ENCODE measurements at places on chromosomes 16 and 17.

GRCh38 chr16:69412287-69412686, 12.1 kb upstream of the CYB5B start:
- H3K4me3 ChIP-seq, result no peak overlapping the region
- peaks cover 3% of the 10 kb centered on the region for H3K36me3 ChIP-seq
- H3K27me3 ChIP-seq, result peaks cover under 1% of the 10 kb centered on the region
- H3K27ac ChIP-seq, result no peak overlapping the region

- H3K4me1 ChIP-seq, result no peaks in the 10 kb centered on the region
- no peak for DNase-seq
- no peaks in the 10 kb centered on the region for H3K36me3 ChIP-seq
- H3K27ac ChIP-seq, result no peak overlapping the region
- no peak overlapping the region for H3K4me3 ChIP-seq
- H3K27me3 ChIP-seq, result peaks cover 61% of the 10 kb centered on the region
Measured at GRCh38 chr16:22751685-22752084, 62.3 kb upstream of the HS3ST2 start.

GRCh38 chr16:82027629-82028064, 7.4 kb upstream of the HSD17B2 start:
- H3K27ac ChIP-seq, result no peak overlapping the region
- H3K36me3 ChIP-seq, result no peaks in the 10 kb centered on the region
- H3K4me3 ChIP-seq, result no peak overlapping the region

- H3K27me3 ChIP-seq, result no peaks in the 10 kb centered on the region
- H3K4me1 ChIP-seq, result no peaks in the 10 kb centered on the region
- DNase-seq, result no peak
Measured at GRCh38 chr17:81063106-81064093, 28.4 kb downstream of the BAIAP2 start.

DNA sequence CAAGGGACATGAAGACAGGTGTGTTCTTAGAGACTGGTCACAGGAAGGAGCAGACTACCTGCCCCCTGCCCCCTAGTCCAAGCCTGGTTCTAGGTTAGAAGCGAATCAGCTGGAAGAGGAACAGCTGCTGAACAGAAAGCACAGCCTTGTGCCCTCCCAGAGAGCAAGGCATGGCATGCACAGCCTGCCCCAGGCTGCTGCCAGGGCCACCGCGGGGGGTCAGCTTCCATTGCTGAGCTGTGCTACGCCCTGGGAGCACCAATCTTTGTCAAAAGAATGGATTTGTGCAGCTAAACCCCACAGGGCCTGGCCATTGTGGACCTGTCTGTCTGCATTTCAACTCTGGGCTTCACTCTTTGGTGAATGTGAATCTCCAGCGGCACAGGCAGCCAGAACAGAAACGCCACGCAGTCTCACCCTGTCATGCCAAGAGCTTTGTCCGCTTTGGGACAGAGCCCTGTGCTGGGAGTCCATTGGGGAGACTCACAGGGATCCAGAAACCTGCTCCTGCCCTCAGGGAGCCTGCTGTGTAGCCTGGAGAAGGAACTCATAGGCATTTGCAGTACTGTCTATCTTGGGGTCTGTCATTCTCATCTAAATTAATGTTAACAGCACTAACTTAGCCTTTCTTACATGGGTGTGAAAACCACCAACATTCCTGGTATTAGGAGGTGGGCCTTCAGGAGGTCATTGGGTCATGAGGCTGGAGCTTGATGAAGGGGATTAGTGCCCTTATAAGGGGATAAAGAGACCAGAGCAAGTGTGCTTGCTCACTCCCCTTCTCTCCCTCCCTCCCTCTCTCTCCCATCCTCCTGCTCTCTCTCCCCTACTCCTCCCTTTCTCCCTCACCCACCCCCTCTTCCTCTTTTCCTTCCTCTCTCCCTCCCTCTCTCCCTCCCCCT, 25.6 kb upstream of the CDRT4 start:
- no peaks in the 10 kb centered on the region for H3K27me3 ChIP-seq
- no peak for DNase-seq
- H3K4me3 ChIP-seq, result no peak overlapping the region
- H3K36me3 ChIP-seq, result peaks cover 8% of the 10 kb centered on the region
- peak overlapping the region; percentile 35 for H3K27ac ChIP-seq

- no peaks in the 10 kb centered on the region for H3K36me3 ChIP-seq
- DNase-seq, result no peak
- H3K27me3 ChIP-seq, result peaks cover 10% of the 10 kb centered on the region
- peaks cover 3% of the 10 kb centered on the region for H3K4me1 ChIP-seq
- no peak overlapping the region for H3K4me3 ChIP-seq
Measured at GRCh38 chr17:59487161-59487873, 78.1 kb upstream of the DHX40 start.

GRCh38 chr17:6435051-6435450, at the start of gene AIPL1:
Gene AIPL1, minus strand, starts transcription at chr17:6435121. Its CDS starts 17 bp downstream, at chr17:6435104.
- H3K4me1 ChIP-seq, result peaks cover 2% of the 10 kb centered on the region
- no peak within 1 kb of the TSS for H3K4me3 ChIP-seq
- peaks cover 35% of the 10 kb centered on the region for H3K27me3 ChIP-seq

- no peak overlapping the region for H3K4me3 ChIP-seq
- no peak for DNase-seq
- peaks cover 33% of the 10 kb centered on the region for H3K4me1 ChIP-seq
Measured at GRCh38 chr17:7441266-7441665, 2.0 kb downstream of the FGF11 start.

- no peak overlapping the region for H3K27ac ChIP-seq
- peaks cover 43% of the 10 kb centered on the region for H3K36me3 ChIP-seq
- H3K4me1 ChIP-seq, result peaks cover 7% of the 10 kb centered on the region
- no peak for DNase-seq
- H3K27me3 ChIP-seq, result no peaks in the 10 kb centered on the region
Measured at GRCh38 chr17:81672954-81673353, 6.4 kb downstream of the CCDC137 start.

- H3K27ac ChIP-seq, result no peak overlapping the region
- H3K36me3 ChIP-seq, result no peaks in the 10 kb centered on the region
- DNase-seq, result peak; percentile 53
- H3K27me3 ChIP-seq, result no peaks in the 10 kb centered on the region
Measured at GRCh38 chr16:31695667-31696066, 168.0 kb downstream of the AHSP start.

- H3K27ac ChIP-seq, result no peak overlapping the region
- no peaks in the 10 kb centered on the region for H3K36me3 ChIP-seq
- peaks cover 8% of the 10 kb centered on the region for H3K4me1 ChIP-seq
- no peak for DNase-seq
- H3K27me3 ChIP-seq, result peaks cover 80% of the 10 kb centered on the region
Measured at GRCh38 chr17:74530831-74531150, 484 bp downstream of the CD300LB start.

DNA sequence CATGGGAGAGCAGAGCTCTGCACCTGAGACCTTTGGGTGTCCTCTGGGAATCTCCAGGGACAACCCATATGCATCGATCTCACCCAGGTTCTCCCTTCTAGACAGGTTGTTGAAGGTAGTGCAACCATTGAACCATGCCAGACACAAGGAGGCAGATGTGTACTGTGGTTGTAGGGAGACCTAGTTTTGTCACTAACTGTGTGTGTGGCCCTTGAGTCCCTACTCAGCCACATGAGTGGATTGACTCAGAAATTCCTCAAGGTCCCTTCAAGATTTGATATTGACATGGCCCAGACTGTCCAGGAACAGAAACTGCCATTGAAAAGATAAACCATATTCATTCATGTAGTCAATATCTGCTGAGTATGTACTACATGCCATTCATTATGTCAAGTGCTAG, 396.4 kb upstream of the CCL2 start:
- H3K4me3 ChIP-seq, result no peak overlapping the region
- H3K36me3 ChIP-seq, result no peaks in the 10 kb centered on the region
- H3K4me1 ChIP-seq, result no peaks in the 10 kb centered on the region
- no peak overlapping the region for H3K27ac ChIP-seq
- no peak for DNase-seq

DNA sequence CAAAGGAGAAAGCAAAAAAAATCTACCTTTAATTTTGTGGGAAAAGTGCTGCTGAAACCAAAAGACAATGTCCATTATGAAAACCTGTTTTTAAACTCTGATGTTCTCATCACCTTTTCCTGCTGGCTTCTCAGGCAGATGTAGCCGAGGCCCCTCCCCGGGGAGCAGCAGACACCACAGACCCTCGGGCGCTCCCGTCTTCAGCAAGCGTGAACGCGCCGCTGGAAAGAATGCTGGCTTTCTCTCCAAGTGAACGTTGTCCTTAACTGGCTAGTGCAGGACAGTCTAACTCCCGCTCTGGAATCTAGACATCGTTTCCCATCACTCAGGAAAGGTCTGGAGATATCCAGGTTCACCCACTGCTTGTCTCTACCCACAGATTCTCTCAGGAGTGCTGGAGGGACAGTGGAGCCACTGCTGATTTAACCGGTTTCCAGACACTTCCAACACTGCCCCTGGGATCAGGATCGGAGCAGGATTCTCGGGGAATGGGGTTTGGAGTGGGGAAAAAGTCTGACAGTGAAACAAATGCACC, 211.2 kb downstream of the RBFOX3 start:
- H3K4me1 ChIP-seq, result peaks cover 13% of the 10 kb centered on the region
- no peak for DNase-seq
- H3K27ac ChIP-seq, result no peak overlapping the region
- peaks cover 79% of the 10 kb centered on the region for H3K27me3 ChIP-seq
- H3K36me3 ChIP-seq, result no peaks in the 10 kb centered on the region

DNA sequence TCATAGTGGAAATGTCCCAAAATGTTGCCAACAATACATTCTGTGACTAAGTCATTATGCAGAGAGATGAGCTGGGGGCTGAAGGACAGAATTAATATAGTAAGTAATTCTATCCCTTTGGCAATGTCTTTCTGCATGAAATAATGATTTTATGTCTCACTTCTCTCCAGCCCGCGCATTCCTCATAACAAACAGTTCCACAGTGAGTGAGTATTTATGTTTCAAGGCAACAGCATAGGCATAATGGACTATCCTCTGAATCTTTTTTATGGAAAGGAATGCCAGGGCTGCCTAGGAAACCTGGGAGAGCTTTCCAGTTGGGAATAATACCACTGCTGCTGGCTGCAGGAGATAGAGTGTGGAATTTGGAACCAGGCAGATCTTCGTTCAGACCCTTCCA, 477.7 kb downstream of the HS3ST4 start:
- H3K4me3 ChIP-seq, result no peak overlapping the region
- peaks cover 17% of the 10 kb centered on the region for H3K27me3 ChIP-seq
- H3K27ac ChIP-seq, result no peak overlapping the region
- no peak for DNase-seq
- H3K36me3 ChIP-seq, result no peaks in the 10 kb centered on the region

GRCh38 chr17:58196610-58197009, 4.1 kb downstream of the EPX start:
- no peaks in the 10 kb centered on the region for H3K36me3 ChIP-seq
- no peak for DNase-seq
- no peak overlapping the region for H3K27ac ChIP-seq
- H3K27me3 ChIP-seq, result peaks cover 51% of the 10 kb centered on the region

DNA sequence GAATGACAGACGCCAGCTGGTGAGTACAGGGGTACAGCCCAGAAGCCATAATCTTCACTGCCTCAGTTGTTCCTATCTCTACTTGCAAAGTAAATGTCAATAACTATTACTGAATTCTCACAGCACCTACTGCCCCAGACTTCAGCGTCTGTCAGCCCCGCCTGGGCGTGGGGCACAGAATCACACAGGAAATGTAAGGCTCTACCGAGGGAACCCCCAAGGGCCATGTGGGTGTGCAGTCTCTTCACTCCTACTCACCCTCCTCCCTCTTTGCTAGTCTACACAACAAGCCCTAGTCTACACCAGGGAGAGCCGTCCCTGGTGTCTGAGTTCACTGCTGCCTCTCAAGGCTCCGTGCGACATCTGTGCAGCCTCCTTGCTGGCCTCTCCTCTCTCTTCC, 4.5 kb downstream of the NPTX1 start:
- H3K36me3 ChIP-seq, result peaks cover 3% of the 10 kb centered on the region
- peak overlapping the region; percentile 88 for H3K27ac ChIP-seq
- peak; percentile 36 for DNase-seq

DNA sequence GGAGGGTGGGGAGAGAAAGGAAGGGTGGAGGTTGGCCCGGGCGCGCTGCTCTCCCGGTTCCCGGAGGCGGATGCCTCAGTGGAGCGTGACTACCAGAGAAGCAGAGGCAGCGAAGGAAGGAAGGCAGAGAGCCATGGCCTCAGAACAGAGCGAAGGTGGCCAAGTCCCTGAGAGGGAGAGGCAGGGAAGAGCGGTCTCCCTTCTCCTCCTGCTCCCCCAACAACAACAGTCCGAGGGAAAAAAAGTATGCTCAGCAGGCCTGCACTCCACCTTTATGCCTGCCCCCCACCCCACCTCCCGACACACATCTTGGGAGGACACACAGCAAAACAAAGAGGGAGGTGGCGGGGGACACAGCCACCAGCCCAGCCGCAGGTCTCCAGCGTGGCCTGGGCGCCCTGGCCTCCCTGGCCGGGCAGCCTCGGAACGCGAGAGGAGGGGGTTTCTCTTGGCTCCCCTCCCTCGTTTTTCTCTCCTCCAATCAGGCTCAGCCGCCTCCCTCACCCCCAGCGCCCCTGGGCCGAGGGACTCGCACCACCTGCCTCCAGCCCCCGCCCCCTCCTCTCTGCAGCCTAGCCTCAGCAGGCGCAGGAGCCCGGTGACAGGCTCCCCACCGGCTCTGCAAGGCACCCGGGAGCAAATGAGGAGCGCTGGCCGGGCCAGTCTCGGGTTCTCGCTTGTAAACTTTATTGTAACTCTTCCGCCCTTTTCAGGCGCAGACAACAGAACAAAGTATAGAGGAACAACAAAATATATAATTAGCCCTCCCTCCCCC, 1.1 kb upstream of the HOXB7 start:
- no peak for DNase-seq
- peaks cover 58% of the 10 kb centered on the region for H3K27me3 ChIP-seq
- peaks cover 38% of the 10 kb centered on the region for H3K4me1 ChIP-seq
- peak overlapping the region; percentile 98 for H3K4me3 ChIP-seq
- H3K36me3 ChIP-seq, result peaks cover 24% of the 10 kb centered on the region

- DNase-seq, result peak; percentile 74
- H3K4me1 ChIP-seq, result peaks cover 1% of the 10 kb centered on the region
- H3K4me3 ChIP-seq, result no peak overlapping the region
- no peak overlapping the region for H3K27ac ChIP-seq
- H3K36me3 ChIP-seq, result peaks cover under 1% of the 10 kb centered on the region
Measured at GRCh38 chr16:30615358-30616091, 5.3 kb upstream of the ZNF689 start.

GRCh38 chr17:79979221-79979741, 56.4 kb downstream of the TBC1D16 start:
- H3K4me1 ChIP-seq, result no peaks in the 10 kb centered on the region
- H3K36me3 ChIP-seq, result no peaks in the 10 kb centered on the region
- H3K4me3 ChIP-seq, result no peak overlapping the region

GRCh38 chr16:583815-584591, 5.9 kb upstream of the RAB40C start:
- peaks cover 8% of the 10 kb centered on the region for H3K4me1 ChIP-seq
- H3K4me3 ChIP-seq, result no peak overlapping the region
- no peak for DNase-seq
- peaks cover 9% of the 10 kb centered on the region for H3K36me3 ChIP-seq
- no peak overlapping the region for H3K27ac ChIP-seq

DNA sequence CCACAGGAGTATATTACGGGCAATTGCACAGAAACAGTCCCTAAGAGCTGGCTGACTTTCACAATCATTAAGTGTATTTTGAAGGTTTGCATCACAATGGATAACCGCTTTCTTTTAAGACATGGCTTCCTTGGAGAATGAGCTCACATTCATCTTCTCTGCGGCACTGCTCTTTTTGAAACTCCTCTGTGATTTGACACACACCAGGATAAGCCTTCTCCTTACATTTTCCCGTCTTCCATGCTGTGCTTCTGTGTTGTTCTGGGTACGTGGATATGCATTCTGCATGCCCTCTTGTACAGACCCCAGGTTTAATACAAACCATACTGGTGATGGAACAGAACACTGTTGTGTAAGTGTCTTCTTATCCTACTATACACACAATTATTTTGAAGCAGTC, 89.5 kb upstream of the METRNL start:
- H3K27ac ChIP-seq, result no peak overlapping the region
- DNase-seq, result no peak
- H3K36me3 ChIP-seq, result peaks cover 3% of the 10 kb centered on the region
- H3K4me1 ChIP-seq, result peaks cover 23% of the 10 kb centered on the region

GRCh38 chr17:50319306-50320004, 26.5 kb upstream of the XYLT2 start:
- peaks cover 3% of the 10 kb centered on the region for H3K27me3 ChIP-seq
- no peaks in the 10 kb centered on the region for H3K36me3 ChIP-seq
- DNase-seq, result no peak

Data from effector memory CD8-positive, alpha-beta T cell (primary cell).